ENCODE measurements at places on chromosomes 2 and 18.

- no peak for DNase-seq
Observed at GRCh38 chr2:203019142-203019541, 4.5 kb downstream of the NBEAL1 start.

- no peak for DNase-seq
Observed at GRCh38 chr2:80363791-80364349, 59.3 kb upstream of the LRRTM1 start.

- DNase-seq = no peak
Observed at GRCh38 chr2:168685600-168686451, 116.6 kb upstream of the NOSTRIN start.

DNA sequence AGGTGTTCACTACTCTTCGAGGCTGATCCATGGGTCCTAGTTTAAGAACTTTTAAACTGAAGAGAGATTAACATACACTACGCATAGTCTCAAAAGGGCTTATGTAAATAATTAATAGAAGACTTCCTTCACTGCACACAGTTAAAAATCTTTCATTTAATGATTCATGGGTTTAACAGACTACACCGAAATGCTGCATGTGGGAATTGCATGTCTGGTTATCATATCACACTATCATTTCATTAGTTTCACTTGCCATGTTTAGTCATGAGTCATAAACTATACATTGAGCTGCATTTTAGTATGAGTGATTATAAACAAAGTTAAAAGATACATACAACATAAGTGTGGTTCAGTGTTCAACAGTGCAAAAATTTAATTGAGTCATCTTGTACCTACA, 31.2 kb downstream of the GLS start:
- DNase-seq = peak; percentile 64

DNA sequence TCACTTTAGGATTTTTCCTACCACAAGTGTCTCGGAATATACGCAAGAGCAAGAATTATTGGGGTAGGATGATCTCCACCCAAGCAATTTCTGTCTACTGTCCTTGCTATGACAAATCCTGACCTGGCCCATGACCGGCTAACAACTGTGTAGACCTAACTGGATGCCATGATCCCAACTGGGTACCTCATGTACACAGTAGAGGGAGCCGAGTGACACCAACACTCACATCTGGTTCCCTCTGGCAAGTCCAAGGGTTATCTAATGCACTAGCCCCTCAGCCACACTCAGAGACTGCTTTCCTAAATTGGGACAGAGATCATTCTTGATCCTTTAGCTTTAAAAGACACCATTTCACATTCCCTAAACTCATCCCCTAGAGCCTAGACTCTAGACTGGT, 60.7 kb upstream of the ZNF532 start:
- no peak for DNase-seq

DNA sequence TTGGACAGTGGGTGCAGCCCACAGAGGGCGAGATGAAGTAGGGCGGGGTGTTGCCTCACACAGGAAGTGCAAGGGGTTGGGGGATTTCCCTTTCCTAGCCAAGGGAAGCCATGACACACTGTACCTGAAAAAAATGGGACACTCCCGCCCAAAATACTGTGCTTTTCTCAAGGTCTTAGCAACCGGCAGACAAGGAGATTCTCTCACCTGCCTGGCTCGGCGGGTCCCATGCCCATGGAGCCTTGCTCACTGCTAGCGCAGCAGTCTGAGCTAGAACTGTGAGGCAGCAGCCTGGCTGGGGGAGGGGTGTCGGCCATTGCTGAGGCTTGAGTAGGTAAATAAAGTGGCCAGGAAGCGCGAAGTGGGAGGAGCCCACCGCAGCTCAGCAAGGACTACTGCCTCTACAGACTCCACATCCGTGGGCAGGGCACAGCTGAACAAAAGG, 244.7 kb downstream of the NBAS start:
- peak; percentile 32 for DNase-seq

GRCh38 chr2:177171418-177171865, 41.2 kb upstream of the HNRNPA3 start:
- DNase-seq = no peak

DNA sequence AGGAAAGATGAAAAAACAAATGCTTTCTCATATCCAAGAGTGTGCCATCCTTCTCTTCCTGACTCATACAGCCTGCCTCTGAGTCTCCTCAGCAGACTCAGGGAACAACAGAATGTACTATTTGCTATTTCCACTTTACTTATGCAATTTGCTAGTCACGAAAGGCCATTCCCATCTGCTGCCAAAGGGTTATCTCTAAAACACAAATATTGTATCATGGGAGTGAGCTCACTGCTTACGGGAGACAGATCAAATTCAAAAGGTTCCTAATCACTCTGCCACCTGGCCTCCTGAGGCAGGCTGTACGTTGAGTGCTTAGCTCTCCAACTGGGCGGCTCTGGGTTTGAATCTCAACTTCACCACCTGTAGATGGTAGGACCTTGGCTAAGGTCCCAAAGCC, 92.0 kb downstream of the GAREM1 start:
- DNase-seq = no peak

DNA sequence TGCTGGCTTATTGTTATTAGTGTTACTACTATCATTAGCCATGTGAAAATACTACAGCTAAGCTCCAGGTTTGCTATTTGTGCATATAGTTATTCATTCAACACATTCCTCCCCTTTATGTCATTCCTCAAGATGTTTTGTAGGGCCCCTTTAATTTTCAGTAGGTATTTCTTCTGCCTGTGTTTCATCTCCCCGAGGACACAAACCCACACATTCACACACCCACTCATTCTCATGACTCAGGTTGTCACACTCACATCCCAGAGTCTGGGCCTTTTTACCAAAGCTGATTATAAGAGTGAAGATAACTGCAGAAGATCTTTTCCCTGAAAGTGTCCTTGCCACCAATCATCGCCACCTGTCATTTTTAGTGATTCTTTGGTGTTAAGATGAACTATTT, 68.6 kb upstream of the SPOPL start:
- DNase-seq = no peak

GRCh38 chr2:98245491-98245890, 100.8 kb upstream of the CNGA3 start:
- DNase-seq = no peak

DNA sequence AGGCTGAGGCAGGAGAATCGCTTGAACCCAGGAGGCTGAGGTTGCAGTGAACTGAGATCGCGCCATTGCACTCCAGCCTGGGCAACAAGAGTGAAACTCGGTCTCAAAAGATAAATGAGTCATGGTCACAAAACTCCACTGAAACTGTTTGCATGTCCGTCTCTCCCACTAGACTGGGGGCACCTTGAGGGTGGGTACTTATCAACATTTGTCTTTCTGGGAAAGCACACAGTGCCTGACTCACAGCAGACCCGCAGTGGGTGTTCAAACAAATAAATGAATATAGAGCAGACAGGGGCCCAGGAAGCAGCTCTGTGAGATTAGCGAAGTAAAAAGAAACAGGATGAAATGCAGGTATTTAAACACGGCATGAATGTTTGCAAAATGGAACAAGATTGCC, 211.1 kb upstream of the GATA6 start:
- DNase-seq = no peak

GRCh38 chr2:8479298-8479697, 202.6 kb upstream of the ID2 start:
- no peak for DNase-seq

DNA sequence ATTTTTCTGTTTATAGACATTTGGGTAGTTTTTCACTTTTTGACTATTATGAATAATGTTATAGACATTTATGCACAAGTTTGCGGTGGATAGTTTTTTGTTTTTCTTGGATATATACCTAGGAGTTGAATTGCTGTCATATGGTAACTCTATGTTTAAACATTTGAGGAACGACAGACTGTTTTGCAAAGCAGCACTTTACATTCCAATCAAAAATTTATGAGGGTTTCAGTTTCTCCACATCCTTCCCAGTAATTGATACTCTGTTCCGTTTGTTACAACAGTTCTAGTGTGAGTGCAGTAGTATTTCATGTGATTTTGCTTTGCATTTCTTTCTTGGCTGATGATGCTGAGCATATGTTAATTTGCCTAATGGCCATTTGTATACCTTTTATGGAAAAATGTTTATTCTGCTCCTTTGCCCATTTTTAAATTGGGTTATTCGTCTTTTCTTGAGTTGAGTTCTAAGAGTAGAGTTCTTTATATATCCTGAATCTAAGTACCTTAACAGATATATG, 617.3 kb upstream of the LRATD1 start:
- DNase-seq = no peak

- no peak for DNase-seq
Observed at GRCh38 chr18:72436401-72436800, 107.7 kb downstream of the CBLN2 start.

- no peak for DNase-seq
Observed at GRCh38 chr2:175585496-175585895, 404.0 kb upstream of the ATP5MC3 start.

GRCh38 chr2:62787386-62787785, 81.9 kb downstream of the EHBP1 start:
- DNase-seq = peak; percentile 32

DNA sequence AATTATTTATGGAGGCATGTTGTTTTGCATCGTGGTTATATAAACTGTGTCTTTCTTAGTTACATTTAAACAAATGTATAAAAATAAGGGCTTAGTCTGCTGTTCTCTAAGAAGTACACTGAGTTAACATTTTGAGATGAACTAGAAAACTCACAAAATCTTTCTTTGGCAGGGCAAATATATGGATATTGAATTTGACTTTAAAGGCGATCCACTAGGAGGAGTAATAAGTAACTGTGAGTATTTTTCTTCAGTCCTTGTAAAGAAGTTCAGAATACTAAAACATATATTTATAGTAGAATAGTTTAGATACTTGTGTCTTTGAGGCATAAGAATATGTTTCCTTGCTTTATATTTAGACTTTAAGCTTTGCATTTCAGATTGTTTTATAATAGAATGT, 104.8 kb downstream of the MYO1B start:
- no peak for DNase-seq

GRCh38 chr18:41765460-41765859, 189.6 kb upstream of the PIK3C3 start:
- DNase-seq = no peak

DNA sequence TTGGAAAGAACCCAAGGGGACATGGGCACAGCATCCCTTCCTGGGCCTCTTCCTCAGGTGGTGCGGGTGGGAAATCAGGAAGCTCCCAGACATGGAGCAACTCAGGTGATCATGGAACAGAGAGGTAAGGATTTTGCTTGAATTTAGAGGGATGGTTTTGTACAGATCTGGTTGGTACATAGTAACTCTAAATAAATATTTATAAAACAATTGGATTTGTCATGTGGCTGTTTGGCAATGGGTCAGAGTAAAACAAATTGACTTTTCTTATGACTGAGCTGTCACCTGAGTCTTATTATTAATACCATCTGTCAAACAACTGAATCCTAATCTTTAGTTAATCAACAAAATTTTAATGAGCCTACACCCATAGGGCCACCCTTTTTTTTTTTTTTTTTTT, 19.4 kb upstream of the TMEM178A start:
- DNase-seq = no peak

- no peak for DNase-seq
Observed at GRCh38 chr2:233311241-233311926, 3.8 kb downstream of the SAG start.

DNA sequence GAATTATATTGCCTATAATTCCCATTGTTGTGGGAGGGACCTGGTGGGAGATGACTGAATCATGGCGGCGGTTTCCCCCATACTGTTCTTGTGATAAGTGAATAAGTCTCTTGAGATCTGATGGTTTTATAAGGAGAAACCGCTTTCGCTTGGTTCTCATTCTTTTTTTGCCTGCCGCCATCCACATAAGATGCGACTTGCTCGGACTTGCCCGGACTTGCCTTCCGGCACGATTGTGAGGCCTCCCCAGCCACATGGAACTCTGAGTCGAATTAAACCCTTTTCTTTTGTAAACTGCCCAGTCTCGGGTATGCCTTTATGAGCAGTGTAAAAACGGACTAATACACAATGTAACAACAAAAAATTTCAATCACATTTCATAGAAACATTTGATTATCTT, 115.8 kb downstream of the C2orf74 start:
- no peak for DNase-seq

DNA sequence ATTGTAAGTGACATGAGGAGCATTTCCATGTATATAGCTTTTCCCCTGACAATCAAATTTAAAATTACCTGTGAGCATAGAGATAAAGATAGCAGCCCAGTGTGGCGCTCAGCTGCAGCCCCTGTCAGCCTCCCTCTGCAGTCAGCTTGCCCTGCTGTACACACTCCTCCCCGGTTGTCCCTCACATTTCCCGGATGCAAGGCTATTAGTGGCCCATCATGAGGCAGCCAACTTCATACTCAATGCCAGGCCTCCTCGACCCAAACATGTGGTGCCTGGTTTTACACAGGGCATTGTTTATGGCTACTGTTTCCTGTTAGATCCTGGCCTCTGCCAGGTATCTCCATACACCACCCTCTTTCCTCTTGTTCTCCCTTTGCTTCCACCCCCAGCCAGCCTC, 116.1 kb upstream of the SH3BP4 start:
- no peak for DNase-seq

- no peak for DNase-seq
Observed at GRCh38 chr18:22355598-22355997, 62.1 kb downstream of the CTAGE1 start.

DNA sequence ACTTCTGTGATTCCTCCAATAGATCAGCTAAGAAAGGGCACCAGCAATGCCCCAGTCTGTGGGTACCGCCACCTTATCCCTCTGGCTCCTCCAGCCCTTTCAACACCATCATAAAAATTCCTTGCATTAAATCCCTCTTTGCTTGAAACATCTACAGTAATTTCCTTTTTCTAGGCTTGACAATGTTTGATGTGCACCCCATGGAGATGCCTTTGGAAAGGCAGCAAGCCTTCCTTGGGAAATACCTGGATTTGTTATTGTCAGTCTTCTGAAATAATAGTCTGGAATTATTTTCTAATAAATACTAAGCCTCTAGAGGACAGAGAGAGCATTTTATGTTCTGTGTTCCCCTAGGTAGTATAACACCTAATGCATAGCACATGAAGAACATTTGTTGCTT, 46.1 kb downstream of the NCKAP5 start:
- DNase-seq = no peak

GRCh38 chr2:24352664-24353063, 7.7 kb downstream of the ITSN2 start:
- DNase-seq = no peak

- no peak for DNase-seq
Observed at GRCh38 chr2:217149087-217149660, 289.3 kb upstream of the TNP1 start.

- peak; percentile 79 for DNase-seq
Observed at GRCh38 chr2:157439824-157440186, 4.1 kb downstream of the CYTIP start.

DNA sequence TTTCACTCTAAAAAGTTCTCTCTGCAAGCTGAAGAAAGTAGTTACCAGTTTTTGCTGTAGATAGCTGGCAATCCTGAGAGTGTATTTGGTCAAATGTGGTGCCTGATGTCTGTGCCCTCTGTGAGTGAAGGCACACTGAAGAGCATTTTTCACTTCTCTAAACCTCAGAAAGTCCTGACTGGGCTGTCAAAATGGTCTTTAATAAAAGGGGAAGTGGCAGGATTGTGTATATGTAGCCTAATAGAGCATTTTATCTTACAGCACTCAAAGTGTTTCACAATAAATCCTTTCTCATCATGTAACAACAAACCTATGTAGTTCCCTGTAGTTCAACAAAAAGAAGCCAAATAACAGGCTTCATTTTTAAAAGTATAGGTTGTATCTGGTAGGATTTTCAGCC, 1552.3 kb upstream of the SLC39A10 start:
- no peak for DNase-seq

- no peak for DNase-seq
Observed at GRCh38 chr2:237350597-237350996, 63.4 kb downstream of the COL6A3 start.

GRCh38 chr2:182103526-182103925, 117.9 kb downstream of the PPP1R1C start:
- no peak for DNase-seq

- DNase-seq = no peak
Observed at GRCh38 chr2:129347486-129348217, 631.8 kb upstream of the RAB6C start.
